ENCODE measurements at places on chromosomes 2 and 18.

DNA sequence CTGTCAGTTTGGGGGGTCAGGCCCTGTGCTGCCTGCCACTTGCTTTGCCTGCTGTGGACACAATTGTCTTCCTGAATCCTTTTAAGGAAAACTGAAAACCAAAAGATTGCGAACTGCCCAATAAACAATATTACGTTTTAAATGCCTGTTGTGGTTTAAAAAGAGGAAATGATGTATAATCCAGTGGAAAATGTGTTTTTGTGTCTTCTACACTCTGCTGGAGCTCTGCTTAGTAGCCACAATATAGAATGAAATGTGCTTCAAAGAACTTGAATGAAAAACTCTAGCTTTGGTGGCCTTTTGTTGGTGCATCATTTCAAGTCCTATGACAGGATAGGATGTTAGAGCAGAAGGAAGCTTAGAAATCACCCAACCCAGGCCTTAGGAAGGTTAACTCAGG lies 23.2 kb upstream of the CABYR start:
- H3K27me3 ChIP-seq = peaks cover 3% of the 10 kb centered on the region
- no peaks in the 10 kb centered on the region for H3K36me3 ChIP-seq
- no peak overlapping the region for H3K27ac ChIP-seq
- H3K4me3 ChIP-seq = no peak overlapping the region
- no peak for DNase-seq

DNA sequence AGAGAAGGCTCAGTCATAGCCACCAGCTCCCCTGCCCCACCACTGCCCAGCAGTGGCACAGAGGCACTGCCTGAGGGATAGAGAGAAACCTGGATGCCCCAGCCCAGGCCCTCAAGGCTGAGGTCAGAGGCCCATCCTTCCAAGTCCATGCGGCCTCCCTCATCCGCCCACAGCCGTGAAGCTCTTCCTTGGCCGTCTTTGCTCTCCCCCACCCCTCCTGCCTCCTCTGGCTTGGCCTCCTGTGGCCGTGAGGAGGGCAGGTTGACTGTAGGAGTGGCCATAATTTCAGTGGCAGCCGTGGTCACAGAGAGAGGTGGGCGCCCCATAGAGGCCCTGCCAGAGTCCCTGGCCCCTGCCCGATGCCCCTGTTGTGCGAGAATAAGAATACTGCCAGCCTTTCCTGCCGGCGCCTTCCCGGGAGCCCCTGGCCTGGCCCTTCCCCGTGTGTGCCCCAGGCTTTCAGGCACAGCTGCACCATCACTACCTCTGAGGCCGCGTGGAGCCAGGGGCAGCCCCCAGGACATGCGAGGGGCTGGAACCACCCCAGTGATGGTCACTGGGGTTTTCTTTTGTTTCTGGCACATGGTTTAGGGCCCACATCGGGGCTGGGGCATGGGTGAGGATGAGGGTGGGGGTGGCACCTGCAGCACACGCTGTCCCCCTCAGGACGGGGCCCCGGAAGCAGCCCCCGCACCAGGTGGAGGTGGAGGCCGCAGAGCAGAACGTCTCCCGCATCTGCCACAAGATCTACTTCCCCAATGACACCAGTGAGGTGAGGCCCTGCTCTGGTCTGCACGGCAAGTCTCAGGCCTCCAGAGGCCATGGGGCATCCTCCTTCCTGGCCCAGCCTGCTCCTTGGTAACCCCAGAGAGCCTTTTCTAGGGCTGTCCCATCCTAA lies 13.1 kb upstream of the GPR17 start:
- H3K4me3 ChIP-seq = no peak overlapping the region
- H3K27ac ChIP-seq = no peak overlapping the region
- no peak for DNase-seq
- H3K27me3 ChIP-seq = no peaks in the 10 kb centered on the region
- H3K4me1 ChIP-seq = peaks cover 1% of the 10 kb centered on the region

- peaks cover 6% of the 10 kb centered on the region for H3K4me1 ChIP-seq
- H3K4me3 ChIP-seq = no peak overlapping the region
- H3K27ac ChIP-seq = peak overlapping the region; percentile 38
Measured at GRCh38 chr2:231612109-231612455, 19.4 kb downstream of the TEX44 start.

- peaks cover 1% of the 10 kb centered on the region for H3K27me3 ChIP-seq
- no peaks in the 10 kb centered on the region for H3K36me3 ChIP-seq
Measured at GRCh38 chr2:23327887-23328286, 57.1 kb upstream of the KLHL29 start.

- peaks cover 8% of the 10 kb centered on the region for H3K4me1 ChIP-seq
- DNase-seq = no peak
- H3K27me3 ChIP-seq = no peaks in the 10 kb centered on the region
- H3K4me3 ChIP-seq = no peak overlapping the region
Measured at GRCh38 chr2:190578158-190579057, 43.9 kb upstream of the NEMP2 start.

- H3K4me1 ChIP-seq = peaks cover 7% of the 10 kb centered on the region
- no peaks in the 10 kb centered on the region for H3K36me3 ChIP-seq
- H3K4me3 ChIP-seq = peak overlapping the region; percentile 94
- no peak for DNase-seq
- H3K27ac ChIP-seq = no peak overlapping the region
- peaks cover 3% of the 10 kb centered on the region for H3K27me3 ChIP-seq
Measured at GRCh38 chr2:96636551-96637171, 1.5 kb downstream of the KANSL3 start.

- peaks cover 4% of the 10 kb centered on the region for H3K36me3 ChIP-seq
- no peak overlapping the region for H3K4me3 ChIP-seq
- H3K27me3 ChIP-seq = peaks cover 4% of the 10 kb centered on the region
- H3K4me1 ChIP-seq = peaks cover 14% of the 10 kb centered on the region
Measured at GRCh38 chr2:201952187-201952586, 81.5 kb upstream of the FZD7 start.

DNA sequence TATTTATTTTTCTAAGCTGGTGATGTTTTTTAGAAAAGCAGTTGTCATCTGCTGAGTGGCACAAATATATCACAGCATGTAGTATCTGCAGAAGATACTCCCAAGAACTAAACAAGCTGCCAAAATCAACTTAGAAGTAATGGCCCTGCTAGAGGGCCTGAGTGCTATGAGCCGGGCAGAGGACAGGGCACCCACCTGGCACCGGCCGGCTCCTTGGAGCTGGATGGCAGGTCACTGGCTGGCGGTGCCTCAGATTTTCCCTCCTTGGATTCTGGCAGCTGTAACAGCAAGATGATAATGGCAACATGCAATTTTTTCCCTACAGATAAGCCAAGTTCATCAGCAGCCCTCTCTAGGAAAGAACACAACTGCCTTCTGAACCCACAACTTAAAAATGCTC lies 79.7 kb downstream of the EMILIN2 start:
- no peaks in the 10 kb centered on the region for H3K36me3 ChIP-seq
- no peaks in the 10 kb centered on the region for H3K4me1 ChIP-seq

DNA sequence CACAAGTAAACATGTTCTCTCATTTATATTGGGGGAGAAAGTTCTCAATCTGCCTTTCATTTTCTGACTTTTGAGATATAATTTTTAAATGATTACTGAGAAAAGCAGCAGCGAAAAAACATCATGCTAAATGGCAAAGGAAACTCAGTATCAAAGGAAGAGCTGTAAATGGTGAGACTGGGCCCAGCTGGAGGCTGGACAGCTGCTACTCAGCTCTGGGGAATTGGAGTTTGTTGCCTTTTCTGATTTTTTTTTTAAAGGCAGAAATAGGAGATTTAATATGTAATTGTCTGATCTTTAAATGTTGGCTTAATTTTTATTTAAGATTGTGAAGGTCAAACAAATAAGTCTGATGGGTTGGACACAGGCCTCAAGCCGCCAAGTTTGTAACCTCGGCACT lies 137.1 kb upstream of the TACR1 start:
- peak; percentile 30 for DNase-seq
- no peaks in the 10 kb centered on the region for H3K27me3 ChIP-seq
- peaks cover 22% of the 10 kb centered on the region for H3K4me1 ChIP-seq
- peak overlapping the region; percentile 83 for H3K27ac ChIP-seq
- H3K36me3 ChIP-seq = no peaks in the 10 kb centered on the region
- H3K4me3 ChIP-seq = no peak overlapping the region

- H3K4me1 ChIP-seq = peaks cover 93% of the 10 kb centered on the region
- H3K27me3 ChIP-seq = peaks cover 15% of the 10 kb centered on the region
- H3K4me3 ChIP-seq = peak overlapping the region; percentile 84
- no peaks in the 10 kb centered on the region for H3K36me3 ChIP-seq
- H3K27ac ChIP-seq = peak overlapping the region; percentile 90
- no peak for DNase-seq
Measured at GRCh38 chr2:207150284-207150683, 15.5 kb downstream of the KLF7 start.

- peak; percentile 50 for DNase-seq
- H3K4me1 ChIP-seq = peaks cover 16% of the 10 kb centered on the region
- H3K27ac ChIP-seq = peak overlapping the region; percentile 74
- no peak overlapping the region for H3K4me3 ChIP-seq
- no peaks in the 10 kb centered on the region for H3K36me3 ChIP-seq
Measured at GRCh38 chr18:25896178-25896780, 194.1 kb downstream of the SS18 start.

DNA sequence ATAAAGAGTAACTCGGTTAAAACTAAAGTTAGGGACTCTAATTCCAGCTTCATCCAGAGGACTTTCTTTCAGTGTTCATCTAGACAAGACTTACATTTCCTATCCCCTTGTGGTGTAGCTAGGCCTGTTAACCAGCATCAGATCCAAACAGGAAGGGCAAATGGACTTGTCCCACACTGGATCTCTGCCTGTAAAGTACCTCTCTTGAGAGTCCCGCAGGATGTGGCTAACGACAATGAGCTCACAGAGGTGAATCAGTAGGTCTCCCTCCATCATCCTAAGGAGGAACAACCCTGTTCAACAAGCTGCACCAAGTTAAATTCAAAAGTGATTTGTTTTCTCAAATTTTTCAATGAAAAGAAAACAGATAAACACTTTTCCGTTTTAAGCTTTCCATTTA lies 412.3 kb upstream of the RGPD4 start:
- H3K27me3 ChIP-seq = no peaks in the 10 kb centered on the region
- H3K4me3 ChIP-seq = no peak overlapping the region
- DNase-seq = no peak
- no peaks in the 10 kb centered on the region for H3K4me1 ChIP-seq
- no peaks in the 10 kb centered on the region for H3K36me3 ChIP-seq

GRCh38 chr18:7369006-7369405 lies 138.1 kb downstream of the LRRC30 start:
- no peak overlapping the region for H3K4me3 ChIP-seq
- H3K27me3 ChIP-seq = no peaks in the 10 kb centered on the region
- no peaks in the 10 kb centered on the region for H3K4me1 ChIP-seq
- no peak overlapping the region for H3K27ac ChIP-seq

DNA sequence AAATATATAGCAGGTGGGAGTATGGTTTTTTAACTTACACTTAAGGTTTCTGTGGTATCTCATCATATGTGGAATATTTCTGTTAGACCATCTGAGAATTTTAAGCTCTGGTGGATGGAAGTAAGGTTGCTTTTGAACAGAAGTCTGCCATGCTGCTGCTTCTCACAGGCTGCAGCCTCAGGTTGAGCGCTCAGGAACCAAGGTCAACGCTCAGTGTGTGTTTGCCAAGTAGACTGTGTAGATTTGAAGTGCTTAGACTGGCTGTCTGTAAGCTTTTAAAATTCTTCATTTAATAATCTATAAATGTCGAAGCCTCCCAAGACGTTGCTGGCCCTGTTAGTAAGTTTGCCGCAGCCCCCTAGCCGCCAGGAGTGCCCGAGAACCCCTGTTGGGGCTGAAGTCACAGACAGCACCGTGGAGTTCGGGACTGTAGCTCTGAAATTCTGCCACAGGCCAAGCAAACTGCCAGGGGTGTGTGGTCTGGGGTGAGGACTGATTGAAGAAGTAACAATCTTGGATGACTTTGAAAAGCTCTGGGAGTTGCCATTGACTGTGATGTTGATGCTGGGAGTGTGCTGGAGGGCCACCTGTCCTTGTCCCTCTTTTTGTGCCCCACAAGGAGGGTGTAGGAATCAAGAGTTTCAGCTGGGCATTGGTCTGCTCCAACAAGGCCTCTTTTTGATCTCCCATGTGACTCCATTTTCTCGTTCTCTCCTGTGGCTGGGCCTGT lies 26.9 kb downstream of the INPP4A start:
- no peak for DNase-seq
- no peaks in the 10 kb centered on the region for H3K36me3 ChIP-seq
- H3K27ac ChIP-seq = no peak overlapping the region
- H3K4me3 ChIP-seq = no peak overlapping the region
- peaks cover 7% of the 10 kb centered on the region for H3K27me3 ChIP-seq

- H3K36me3 ChIP-seq = no peaks in the 10 kb centered on the region
- DNase-seq = no peak
- no peaks in the 10 kb centered on the region for H3K4me1 ChIP-seq
- H3K27me3 ChIP-seq = no peaks in the 10 kb centered on the region
Measured at GRCh38 chr2:114814355-114814754, 371.9 kb downstream of the DPP10 start.

DNA sequence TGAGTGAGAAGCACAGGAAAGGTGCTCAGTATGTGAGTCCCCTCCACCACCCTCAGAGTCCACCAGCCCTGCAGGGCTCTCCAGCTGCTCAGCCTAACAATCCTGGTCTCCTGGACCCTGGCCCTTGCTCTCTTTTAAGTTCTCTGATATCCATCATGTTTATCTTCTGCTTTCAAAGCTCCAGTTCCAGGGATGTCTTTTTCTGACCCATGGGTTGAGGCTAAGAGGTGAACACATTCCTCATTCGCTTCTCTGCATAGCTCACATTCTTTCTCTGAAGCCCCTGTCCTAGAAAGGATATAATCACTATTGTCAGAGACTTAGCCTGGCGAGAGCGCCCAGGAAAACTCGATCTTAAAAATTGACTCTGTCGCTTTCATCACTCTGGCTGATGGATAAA lies 86.4 kb downstream of the ARL4C start:
- H3K27me3 ChIP-seq = no peaks in the 10 kb centered on the region
- H3K27ac ChIP-seq = no peak overlapping the region
- DNase-seq = no peak
- peaks cover 5% of the 10 kb centered on the region for H3K4me1 ChIP-seq
- H3K36me3 ChIP-seq = no peaks in the 10 kb centered on the region

DNA sequence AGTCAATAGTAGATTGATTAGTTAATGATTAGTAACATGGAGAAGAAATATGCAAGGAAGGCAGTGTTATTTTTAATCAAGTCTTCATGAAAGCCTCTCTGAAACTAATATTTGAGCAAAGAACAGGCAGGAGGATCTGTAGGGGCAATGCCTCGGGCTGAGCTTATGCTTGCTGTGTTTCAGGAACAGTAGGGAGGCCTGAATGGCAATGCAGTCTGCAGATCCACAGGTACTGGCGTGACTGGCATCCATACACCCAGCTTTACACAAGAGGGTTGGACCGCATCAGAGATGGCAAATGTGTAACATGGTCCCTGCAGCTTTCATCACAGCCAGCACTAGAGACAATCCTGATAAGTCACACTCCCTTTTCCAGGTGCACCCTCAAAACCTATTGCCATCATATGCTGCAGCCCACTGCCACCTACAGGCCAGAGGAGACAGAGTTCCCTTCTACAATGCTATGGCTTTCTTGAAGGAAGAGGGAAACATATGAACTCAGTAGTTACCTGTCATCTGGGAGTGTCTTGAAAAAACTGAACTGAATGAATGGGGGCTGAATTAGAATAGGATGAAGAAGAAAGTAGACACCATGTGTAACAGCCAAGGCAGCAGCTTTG lies 582.4 kb upstream of the RAB6C start:
- H3K27me3 ChIP-seq = no peaks in the 10 kb centered on the region
- H3K36me3 ChIP-seq = no peaks in the 10 kb centered on the region
- H3K27ac ChIP-seq = no peak overlapping the region
- DNase-seq = peak; percentile 61
- no peak overlapping the region for H3K4me3 ChIP-seq

Measured in glutamatergic neuron (in vitro differentiated cells).